Cerebellar cortex (tissue), 1 donor: ENCODE measurements at places on chromosomes 11 and 22.

DNA sequence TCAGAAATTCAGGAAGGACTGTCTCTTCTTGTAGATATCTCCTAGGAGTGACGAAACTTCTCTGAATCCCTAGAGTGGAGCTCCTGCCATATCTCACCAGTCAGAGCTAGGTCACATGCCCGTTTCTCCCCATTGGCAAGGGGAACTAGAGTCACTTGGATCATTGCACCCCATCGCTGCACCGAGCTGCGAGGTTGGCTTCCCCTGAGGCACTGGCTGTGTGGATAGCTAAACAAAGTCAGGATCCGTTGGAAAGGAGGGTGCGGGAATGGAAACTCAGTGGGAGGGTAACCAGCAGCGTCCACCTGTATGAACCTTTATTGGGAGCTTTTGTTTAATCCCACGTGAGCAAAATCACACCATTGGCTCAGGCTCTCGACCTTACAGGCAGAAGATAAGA, 283.8 kb downstream of the BRD1 start:
- no peak for DNase-seq

GRCh38 chr11:43987384-43988039, 45.1 kb downstream of the C11orf96 start:
- peak; percentile 56 for DNase-seq

DNA sequence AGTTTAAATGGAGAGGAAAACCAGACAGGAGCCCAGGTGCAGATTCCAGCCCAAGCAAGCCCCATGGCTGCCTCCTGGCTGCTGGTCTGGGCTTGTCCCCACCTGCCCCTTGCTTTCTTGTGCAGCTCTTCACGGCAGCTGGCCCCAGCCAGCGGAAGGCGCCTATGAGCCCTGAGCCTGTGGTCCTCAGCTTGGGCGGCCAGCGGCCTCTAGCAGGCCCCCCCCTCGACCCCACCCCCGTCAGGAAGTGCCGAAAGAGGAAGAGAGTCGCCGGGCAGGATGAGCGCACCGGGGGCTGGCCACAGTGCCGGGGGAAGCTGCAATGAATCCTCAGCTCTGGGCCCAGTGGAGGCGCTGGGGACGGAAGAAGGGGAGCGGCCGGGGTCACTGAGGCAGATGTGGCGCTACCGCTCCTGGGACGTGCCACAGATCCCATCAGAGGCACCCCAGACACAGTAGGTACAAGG, 2.1 kb upstream of the DGKZ start:
- DNase-seq: no peak

DNA sequence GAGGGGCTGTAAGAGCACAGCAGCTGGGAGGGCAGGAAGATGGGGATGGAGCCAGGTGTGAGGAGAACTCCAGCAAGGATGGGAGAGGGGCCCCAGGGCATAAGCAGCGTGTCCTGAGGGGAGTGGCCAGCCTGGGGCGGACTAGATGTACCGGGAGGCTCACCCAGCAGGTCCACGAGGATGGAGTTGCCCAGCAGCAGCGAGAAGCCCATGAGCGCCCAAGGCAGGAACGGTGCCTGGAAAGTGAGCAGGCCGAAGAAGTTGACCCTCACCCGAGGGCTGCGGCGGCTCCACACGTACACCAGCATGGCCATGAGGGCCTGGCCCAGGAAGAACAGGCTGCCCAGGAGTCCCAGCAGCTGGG, 1.3 kb downstream of the DERL3 start:
- DNase-seq: no peak

GRCh38 chr11:36054628-36055027, 110.8 kb downstream of the LDLRAD3 start:
- no peak for DNase-seq

GRCh38 chr22:19578180-19579004, 54.2 kb upstream of the CLDN5 start:
- no peak for DNase-seq

GRCh38 chr11:106187860-106188456, 110.5 kb downstream of the AASDHPPT start:
- no peak for DNase-seq

GRCh38 chr11:107848345-107848744, 10.2 kb downstream of the SLC35F2 start:
- DNase-seq: no peak

GRCh38 chr22:47366026-47366767, 603.7 kb downstream of the TBC1D22A start:
- DNase-seq: no peak

- peak; percentile 78 for DNase-seq
These were observed 19.3 kb downstream of the RFPL1 start for GRCh38 chr22:29457730-29458129.

- DNase-seq: peak; percentile 83
These were observed 1.1 kb upstream of the ADM start for GRCh38 chr11:10303558-10304363.

DNA sequence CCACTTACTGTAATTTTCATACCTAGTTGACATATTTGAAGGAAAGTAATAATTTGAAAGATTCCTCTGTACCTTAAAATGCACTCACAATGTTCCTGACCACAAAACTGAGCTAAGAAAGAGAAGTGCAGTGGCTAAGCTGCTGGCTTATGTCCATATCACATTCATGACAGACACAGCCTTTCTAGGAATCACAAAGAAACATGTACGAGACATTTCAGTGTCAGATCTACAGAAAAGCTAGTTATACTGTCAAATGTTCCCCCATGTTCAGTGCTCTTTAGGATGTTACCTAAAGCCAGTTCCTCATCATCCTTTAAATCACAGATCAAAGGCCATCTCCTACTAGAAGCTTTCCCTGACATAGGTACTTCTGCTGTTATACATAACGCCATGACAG, 142.2 kb upstream of the C11orf58 start:
- DNase-seq: no peak

- DNase-seq: no peak
These were observed 102.6 kb upstream of the RASSF10 start for GRCh38 chr11:12906501-12906900.

- DNase-seq: no peak
These were observed 150.7 kb downstream of the PKNOX2 start for GRCh38 chr11:125315079-125315740.

DNA sequence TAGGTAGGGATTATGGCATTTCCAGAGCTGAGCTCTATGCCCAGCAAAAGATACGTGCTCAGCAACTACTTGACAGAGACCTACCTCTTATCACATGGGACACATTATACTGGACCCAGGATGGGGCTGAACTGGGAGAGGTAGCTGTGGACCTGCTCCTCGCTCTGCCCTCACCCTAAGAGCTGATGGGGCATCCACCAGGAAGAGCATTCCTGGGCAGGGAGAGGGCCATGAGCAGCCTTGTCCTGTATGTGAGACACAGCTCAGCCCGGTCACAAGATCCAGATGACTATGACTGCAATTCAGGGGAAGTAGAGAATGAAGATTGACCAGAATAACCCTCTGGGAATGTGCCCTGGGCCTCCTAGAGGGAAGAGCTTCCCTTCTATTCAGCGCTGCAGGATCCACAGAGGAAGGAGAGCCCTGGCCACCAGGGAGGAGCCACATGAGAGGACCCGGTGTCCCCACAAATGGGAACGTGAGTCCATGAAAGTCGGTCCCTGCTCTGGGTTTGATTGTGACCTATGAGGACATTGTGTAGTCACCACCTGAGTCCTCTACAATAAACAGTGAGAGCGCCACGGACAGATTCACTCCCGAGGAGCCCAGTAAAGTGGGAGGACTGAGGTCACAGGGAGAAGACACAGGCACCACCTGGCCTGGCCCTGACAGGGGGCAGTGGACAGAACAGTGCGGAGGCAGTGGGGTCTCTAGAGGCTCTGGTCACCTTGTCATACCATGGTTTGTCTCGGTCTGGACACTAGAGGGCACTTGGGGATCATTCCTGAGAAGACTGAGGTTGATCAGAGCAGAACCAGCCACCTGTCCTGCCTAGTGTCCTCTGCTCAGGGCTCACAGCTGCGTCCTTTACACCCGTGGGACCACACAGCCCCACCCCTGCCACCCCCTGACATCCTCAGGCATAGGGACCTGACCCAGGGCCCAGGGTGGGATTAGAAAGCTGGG, 99.5 kb downstream of the ZNF280B start:
- peak; percentile 17 for DNase-seq

DNA sequence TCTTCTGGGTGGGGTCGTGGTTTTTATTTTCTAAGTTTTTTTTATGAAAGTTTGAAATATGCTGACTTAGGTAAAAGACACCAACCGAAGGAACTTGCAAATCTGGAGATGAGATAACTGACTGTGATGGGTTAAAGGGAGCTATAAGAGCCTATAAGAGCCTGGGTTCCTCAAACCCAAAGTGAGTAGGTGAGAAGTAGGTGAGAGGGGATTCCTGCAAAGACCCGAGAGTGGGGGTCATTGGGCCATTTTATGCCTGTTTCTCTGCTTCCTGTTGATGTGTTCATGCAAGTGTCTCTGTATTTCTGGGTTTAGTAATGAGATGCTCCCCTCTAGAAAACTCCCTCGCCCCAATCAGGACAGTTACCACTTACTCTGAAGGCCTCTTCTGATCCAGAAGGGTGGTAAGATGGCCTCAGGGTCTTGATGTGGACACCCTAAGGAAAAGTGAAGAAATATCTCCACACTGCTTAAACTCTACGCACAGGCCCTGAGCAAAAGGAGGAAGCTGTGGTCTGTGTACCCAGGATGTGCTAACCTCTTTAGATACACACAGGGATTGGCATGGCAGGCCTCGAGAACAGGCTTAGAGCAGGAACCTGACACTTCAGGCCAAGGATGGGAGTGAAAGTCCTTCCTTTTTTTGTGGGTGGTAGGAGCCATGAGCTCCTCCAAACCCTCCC, 1.8 kb downstream of the FLI1 start:
- no peak for DNase-seq
